Cerebellar cortex (tissue), 1 donor: ENCODE measurements at places on chromosomes 11 and 22.

DNA sequence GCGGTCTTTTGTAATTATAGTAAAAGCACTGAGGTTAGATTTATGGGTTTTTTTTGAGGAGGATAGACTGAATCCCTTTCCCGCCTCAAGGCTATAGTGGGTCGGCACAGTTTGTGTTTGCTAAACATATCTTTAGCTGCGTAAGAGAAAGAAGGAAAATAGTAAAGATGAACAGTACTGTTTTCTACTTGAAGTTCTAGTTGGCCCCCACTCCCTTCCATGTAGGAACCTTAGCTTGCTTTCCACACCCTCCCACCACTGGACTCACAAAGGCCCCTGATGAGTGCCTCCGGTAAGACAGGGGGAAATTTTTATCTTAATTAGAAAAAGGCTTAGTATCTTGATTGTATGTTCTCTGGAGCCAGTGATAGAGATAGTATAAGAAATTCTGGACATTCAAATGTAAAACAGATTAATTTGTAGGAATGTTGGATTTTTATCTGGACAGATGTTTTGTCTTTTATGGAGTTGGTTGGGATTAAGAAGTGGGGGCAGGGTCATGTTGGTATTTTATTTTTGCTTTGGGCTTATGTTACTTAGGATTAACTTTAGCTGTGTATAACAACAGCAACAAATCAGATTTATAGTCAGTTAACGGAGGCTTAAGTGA, 49.4 kb downstream of the PTPRJ start:
- no peak for DNase-seq

- DNase-seq: no peak
These were observed 38.8 kb upstream of the POU2AF1 start for GRCh38 chr11:111417766-111418435.

DNA sequence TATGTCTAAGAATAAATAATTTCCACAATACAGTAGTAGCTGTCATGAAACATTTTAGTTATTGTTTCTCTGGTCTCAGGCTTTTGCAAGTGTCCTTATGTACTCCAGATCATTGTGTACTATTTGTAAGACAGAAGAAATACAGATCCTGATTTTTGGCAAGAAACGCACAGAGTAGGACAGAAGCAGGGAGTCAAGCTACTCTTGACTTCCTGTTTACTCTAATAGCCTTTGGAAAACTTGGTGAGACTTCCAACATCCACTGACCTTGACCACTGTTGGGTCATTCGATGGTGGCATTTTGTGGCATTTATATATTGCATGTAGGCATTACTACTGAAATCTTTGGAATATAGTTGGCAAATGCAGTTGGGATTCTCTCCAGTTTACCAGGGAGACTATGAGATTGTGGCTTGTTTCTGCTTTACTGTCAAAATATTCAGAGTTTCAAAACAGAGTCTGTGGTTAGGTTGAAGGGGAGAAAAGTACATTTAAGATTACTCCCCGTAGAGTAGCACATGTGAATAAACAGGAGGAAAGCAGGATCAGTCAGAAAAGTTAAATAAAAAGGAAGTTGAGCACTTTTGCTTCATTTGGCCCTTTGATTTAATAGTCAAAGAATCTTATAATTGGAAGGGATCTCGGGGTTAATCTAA, 726.1 kb upstream of the CCDC90B start:
- peak; percentile 11 for DNase-seq

DNA sequence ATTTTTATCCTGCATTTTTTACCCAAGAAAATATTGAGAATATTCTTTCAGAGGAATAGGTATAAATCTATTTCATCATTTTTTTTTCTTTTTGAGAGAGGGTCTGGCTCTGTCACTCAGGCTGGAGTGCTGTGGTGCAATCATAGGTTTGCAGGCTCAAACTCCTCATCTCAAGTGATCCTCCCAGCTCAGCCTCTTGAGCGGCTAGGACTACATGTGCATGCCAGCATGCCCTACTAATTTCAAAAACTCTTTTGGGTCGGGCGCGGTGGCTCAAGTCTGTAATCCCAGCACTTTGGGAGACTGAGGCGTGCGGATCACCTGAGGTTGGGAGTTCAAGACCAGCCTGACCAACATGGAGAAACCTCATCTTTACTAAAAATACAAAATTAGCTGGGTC, 20.3 kb upstream of the PTPRJ start:
- no peak for DNase-seq

- peak; percentile 3 for DNase-seq
These were observed 161.1 kb upstream of the GRK3 start for GRCh38 chr22:25403284-25403810.

- DNase-seq: no peak
These were observed 592 bp downstream of the RHOD start for GRCh38 chr11:67057205-67057672.

DNA sequence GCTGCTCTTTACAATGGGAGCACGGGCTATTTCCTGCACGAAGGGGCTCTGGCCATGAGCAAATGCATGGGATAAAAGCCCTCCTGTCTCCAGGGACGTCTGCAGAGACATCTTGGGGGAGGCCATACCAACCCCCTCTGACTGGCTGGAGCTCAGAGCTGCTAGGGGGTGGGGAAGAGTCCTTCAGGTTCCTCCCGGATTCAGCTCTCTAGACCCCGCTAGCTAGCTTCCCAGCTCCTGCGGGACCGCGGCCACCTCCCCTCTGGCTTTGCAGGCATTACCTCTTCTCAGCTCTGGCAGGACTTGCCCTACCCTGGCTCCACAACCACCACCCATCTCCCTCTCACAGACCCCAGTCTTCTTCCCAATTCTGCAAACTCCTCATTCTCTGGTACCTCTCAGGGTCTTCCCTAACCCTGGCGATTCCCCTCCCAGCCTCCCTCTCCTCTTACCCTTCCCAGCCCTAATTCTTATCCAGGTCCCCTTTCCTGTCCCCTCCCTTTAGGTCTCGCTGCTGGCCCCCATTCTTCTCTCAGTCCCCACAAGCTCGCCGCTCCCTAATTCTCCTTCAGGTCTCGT, 802 bp downstream of the SYT13 start:
- DNase-seq: peak; percentile 40

GRCh38 chr11:77353131-77353530, 51.6 kb upstream of the GDPD4 start:
- DNase-seq: peak; percentile 47

- peak; percentile 44 for DNase-seq
These were observed 49.3 kb downstream of the TIMP3 start for GRCh38 chr22:32850591-32851517.
